COR-L47 (cell line): ENCODE measurements at places on chromosomes 5 and 9.

- no peak for DNase-seq
Observed at GRCh38 chr5:74095871-74096270, 469.9 kb downstream of the ARHGEF28 start.

DNA sequence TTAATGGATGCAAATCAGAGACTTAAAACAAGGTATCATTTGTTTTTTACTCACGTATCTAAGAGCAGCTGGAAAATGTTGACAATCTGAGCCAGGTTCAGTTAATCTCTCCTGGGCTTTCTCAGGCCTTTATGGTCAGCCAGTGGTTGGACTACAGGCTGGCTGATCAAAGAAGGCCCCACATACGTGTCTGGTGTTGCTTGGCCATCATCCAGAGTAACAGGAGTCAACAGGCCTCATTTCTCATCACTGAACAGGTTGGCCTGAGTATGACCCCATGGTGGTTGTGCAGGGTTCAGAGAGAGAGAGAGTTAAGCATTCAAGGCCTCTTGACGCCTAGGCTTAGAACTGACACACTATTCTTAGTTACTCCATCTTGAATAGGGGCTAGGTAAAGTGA lies 97.0 kb upstream of the VLDLR start:
- DNase-seq: no peak

- DNase-seq: no peak
Observed at GRCh38 chr9:116390303-116391228, 237.0 kb downstream of the PAPPA start.

DNA sequence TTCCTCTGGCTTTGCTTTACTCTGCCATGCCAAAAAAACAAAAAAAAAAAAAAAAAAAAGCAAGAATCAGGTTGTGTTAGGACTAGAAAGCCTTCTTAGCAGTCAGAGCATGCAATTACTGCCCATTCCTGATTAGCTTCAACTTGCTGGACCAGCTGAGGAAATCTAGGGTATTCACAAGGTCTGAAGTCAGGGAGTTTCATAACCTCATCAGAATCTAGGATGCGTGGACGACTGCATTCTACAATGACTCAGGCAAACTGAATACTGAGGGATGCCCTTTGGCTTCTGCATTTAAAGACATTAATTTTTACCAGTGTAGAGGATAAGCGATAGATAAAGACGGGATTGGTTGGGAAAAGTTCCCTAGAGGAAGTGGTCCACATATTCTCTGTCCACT lies 39.2 kb upstream of the SHOC1 start:
- no peak for DNase-seq

- DNase-seq: no peak
Observed at GRCh38 chr5:130023604-130024003, 119.3 kb downstream of the CHSY3 start.

DNA sequence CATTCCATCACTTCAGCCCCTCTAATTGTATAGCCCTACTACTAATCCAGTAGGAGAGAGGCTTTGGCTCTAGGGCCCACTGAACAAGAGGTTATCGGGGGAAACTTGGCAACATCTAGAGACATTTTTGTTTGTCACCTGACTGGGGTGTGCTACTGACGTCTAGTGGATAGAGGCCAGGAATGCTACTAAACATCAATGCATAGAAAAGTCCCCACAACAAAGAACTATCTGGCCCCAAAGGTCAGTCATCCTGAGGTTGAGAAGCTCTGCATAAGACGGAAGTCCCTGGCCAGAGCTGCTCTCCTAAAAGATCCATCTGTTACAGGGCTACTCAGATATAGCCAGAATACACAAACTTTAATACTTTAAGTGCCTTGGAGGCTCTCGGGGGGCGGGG lies 570.6 kb upstream of the KLF4 start:
- no peak for DNase-seq
